ENCODE measurements at places on chromosomes 16 and 17. TPM values are rescaled to one million over a fixed set of nuclear protein-coding genes. Genes with fewer than 3 reads are reported as not detected.

Gene UTS2R
- 5.3 TPM for total RNA-seq

Gene NUP88
- total RNA-seq = 153 TPM

DNA sequence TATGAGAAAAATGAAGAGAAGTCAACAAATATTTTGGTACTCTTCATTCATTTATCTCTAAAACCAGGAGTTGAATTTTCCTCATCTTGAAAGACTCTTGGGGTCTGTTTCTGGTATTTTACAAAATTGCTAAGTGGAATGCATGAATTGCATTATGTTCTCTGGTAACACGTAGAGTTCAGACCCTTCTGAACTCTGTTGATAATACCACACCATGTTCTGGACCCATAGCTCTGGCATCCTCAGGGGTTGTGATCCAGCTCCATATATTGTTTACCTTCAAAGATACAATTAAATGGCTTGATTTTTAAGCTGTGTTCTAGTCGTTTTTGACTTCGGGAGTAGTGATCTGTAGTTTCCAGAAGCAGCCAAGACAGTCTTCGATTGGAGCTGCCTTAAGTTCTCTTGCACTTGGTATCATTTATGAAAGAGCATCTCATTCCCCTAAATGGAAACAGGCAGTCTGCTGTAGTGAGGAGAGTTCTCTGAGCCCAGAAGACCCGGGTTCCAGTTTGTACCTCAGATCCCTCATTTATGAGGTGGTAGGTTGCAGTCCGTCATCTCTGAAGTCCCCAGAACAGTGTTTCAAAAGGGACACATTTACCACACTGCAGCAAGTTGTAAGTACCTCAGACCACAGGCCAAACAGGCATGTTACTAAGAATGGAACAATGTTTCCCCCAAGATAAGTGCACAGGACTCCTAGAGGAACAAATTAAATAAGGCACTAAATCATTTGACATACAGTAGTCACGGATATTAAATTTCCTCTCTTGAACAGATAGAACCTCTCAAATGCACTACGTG lies 9.6 kb downstream of the PSMD7 start:
- H3K4me1 ChIP-seq = no peaks in the 10 kb centered on the region
- H3K27ac ChIP-seq = no peak overlapping the region
- no peaks in the 10 kb centered on the region for H3K27me3 ChIP-seq
- DNase-seq = no peak
- H3K36me3 ChIP-seq = peaks cover 56% of the 10 kb centered on the region
- H3K4me3 ChIP-seq = no peak overlapping the region

- peak overlapping the region; percentile 42 for H3K27ac ChIP-seq
- peak; percentile 33 for DNase-seq
- peaks cover 23% of the 10 kb centered on the region for H3K4me1 ChIP-seq
- H3K27me3 ChIP-seq = no peaks in the 10 kb centered on the region
Measured at GRCh38 chr16:48942996-48943395, 333.0 kb upstream of the N4BP1 start.

DNA sequence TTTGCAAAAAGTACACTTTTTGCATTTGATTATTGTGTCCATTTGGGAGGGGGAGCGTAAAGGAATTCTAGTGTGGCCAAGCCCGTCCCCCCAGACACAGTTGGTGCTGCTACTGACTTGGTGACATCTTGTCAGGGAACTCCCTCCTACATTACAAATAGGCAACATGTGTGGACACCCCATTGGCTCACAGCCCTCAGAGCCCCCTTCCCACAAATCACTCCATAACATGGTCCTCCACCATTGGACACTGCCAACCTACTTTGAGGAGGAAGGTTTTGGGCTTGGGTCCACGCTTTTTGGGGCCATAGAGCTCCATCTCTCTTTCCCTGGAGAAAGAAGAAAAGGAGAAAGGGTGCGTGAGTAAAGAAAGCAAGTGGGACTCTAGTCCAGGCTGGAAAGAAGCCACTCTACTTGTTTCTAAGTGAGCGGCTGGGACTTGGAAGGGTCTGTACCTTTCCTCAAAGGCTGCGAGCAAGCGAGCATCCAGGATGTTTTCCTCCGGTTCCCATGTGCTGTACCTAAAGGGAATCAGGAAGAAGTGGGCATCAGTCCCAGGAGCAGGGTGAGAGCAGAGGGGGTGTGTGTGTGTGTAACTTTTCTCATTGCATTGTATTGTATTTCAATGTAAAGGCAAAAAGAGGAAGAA lies 958 bp downstream of the CBX8 start:
- H3K4me3 ChIP-seq = no peak overlapping the region
- H3K4me1 ChIP-seq = peaks cover 29% of the 10 kb centered on the region
- peaks cover 56% of the 10 kb centered on the region for H3K27me3 ChIP-seq
- DNase-seq = no peak

DNA sequence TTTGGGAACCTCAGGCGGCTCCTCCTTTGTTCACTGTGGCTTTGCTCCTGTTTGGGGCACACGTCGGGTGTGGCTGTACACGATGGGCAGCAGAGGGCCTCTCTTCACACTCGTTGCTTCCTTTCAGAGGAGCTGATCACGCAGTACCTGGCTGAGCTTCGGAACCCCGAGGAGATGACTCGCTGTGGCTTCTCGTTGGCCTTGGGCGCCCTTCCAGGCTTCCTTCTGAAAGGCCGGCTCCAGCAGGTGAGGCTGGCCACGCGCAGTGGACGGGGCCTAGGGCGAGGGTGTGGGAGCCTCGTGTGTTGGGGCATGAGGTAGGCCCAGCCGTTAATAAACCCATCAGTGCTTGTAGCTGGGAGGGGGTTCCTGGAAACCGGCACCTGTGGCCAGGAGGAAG lies 85.0 kb upstream of the ZNF750 start:
- DNase-seq = no peak
- H3K4me3 ChIP-seq = no peak overlapping the region
- no peak overlapping the region for H3K27ac ChIP-seq
- peaks cover 43% of the 10 kb centered on the region for H3K36me3 ChIP-seq
- no peaks in the 10 kb centered on the region for H3K4me1 ChIP-seq
- no peaks in the 10 kb centered on the region for H3K27me3 ChIP-seq

DNA sequence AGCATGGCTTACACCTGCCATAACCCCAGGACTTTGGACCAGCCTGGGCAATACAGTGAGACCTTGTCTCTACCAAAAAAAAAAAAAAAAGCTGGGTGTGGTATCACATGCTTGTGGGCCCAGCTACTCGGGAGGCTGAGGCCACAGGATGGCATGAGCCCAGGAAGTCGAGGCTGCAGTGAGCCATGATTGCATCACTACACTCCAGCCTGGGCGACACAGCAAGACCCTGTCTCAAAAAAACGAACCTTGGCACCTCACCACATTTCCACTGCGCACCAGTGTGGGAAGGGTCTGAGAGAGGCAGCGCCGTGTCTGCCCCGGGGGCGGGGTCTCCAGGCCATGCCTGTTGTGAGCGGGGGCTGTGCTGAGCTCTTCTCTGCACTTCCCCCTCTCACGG lies 6.3 kb downstream of the ACSF3 start:
- H3K36me3 ChIP-seq = peaks cover 37% of the 10 kb centered on the region
- H3K4me3 ChIP-seq = no peak overlapping the region
- peaks cover 17% of the 10 kb centered on the region for H3K4me1 ChIP-seq
- no peak for DNase-seq
- H3K27me3 ChIP-seq = no peaks in the 10 kb centered on the region
- no peak overlapping the region for H3K27ac ChIP-seq
